ENCODE measurements at places on chromosomes 4 and X. TPM values are rescaled to one million over a fixed set of nuclear protein-coding genes. Genes with fewer than 3 reads are reported as not detected.
A peak's percentile ranks its signal among the peaks of the same experiment; 100 is the strongest.

The CCDC149 gene
- 5.3 TPM for total RNA-seq

The SORBS2 gene
- total RNA-seq = 0.34 TPM

The RADX gene
- 8.0 TPM for total RNA-seq

The SUPT20HL1 gene
- total RNA-seq = not detected

The DACH2 gene
- total RNA-seq = not detected

GRCh38 chr4:169047956-169048355 lies 37.9 kb upstream of the CBR4 start:
- no peak for DNase-seq
- no peak overlapping the region for H3K27ac ChIP-seq
- H3K36me3 ChIP-seq = no peaks in the 10 kb centered on the region

DNA sequence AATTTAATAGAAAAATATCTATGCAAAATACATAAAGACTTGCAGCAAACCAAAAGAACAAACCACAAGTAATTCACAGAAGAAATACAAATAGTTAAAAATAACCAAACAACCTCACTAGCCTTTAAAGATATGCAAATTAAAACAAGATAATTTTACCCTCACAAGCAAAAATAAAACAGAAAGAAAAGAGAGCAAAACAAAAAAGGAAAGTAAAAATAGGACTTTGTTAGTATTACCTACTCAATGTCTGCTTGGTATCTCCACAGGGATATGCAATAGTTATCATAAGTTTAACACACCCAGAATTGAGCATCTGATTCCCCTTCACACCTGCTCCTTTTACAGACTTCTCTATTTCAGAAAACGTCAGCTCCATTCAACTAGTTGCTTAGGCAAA lies 737.5 kb upstream of the MAGEB2 start:
- no peak overlapping the region for H3K27ac ChIP-seq
- H3K36me3 ChIP-seq = no peaks in the 10 kb centered on the region
- H3K4me3 ChIP-seq = no peak overlapping the region
- no peak for DNase-seq
- H3K27me3 ChIP-seq = no peaks in the 10 kb centered on the region

DNA sequence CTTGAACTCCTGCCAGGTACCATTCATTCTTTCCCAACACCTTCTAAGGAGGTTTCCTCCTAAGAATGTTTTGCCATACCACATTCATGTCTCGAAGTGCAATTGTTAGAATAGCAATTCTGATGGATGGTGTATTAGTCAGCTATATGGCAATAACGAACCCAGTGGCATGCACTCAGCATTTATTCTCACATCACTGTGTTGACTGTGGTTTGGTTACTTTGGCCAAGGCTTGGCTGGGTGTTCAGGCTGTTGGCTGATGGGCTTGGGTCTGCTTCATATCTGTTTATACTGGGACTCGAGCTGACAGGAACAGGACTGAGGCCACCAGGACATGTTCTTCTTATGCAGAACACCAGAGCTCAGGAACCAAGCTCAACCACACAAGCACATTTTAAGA lies 31.7 kb downstream of the PSAPL1 start:
- no peak for DNase-seq
- no peak overlapping the region for H3K4me3 ChIP-seq
- H3K36me3 ChIP-seq = no peaks in the 10 kb centered on the region
- peaks cover 15% of the 10 kb centered on the region for H3K27me3 ChIP-seq
- peak overlapping the region; percentile 6 for H3K27ac ChIP-seq

DNA sequence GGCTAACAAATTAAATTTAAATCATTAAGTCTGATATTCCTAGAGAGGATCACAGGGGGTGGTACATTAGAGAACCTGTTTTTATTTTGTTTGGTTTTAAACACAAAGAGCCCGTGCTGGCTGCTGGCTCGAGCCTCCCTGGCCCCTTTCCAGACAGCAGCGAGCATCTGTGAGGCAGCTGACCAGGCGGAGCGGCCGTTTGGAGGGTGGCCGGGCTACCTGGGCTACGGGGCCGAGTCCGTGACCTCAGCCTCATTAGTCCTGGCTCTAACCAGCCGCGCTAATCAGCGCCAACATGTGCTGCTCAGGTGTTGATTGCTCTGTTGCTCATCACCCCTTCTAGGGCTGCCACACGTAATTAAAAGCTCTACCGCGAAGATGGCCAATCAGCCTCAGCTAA lies 35.3 kb downstream of the DCTD start:
- H3K4me1 ChIP-seq = no peaks in the 10 kb centered on the region
- H3K4me3 ChIP-seq = no peak overlapping the region
- no peak for DNase-seq
- no peak overlapping the region for H3K27ac ChIP-seq
- peaks cover 37% of the 10 kb centered on the region for H3K36me3 ChIP-seq

DNA sequence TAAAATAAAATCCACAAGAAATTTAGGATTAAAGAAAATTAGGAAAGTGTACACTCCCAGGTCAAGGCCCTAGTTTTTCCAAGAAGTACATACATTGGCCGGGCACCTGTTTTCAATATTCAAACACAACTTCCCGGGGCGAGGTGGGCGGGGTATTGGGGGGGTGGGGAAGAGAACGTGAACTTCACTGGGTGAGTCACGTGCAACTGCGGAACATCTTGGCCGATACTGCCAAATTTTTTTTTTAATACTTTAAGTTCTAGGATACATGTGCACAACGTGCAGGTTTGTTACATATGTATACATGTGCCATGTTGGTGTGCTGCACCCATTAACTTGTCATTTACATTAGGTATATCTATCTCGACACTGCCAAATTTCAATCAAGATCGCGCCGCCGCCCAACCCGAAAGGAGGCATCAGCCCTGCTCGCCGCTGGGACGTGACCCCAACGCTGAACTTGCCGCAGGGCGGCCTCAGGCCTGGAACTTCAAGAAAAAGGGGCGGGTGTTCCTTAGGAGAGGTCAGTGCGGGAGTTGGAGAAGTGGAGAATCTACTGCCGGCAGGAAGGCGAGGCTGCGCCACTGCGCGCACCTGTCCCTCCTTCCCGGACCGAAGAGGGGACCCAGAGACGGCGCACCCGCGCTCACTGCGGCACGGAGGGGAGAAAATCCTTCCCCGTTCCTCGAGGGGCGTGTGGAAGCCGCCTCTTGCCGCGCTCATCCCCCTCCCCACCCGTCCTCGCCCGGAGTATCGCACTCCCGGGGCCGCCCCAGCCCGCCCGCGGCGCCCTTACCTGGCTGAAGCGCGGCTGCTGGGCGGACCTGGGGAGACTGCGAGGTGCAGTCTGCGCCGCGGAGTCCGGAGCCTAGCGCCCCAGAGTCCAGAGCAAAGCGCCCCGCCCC lies at the start of gene TEC:
TEC (minus strand) TSS at position 883 of the 905 bp plus-strand sequence. CDS start 41,224 bp downstream, outside the sequence.
- peaks cover 25% of the 10 kb centered on the region for H3K4me1 ChIP-seq
- H3K36me3 ChIP-seq = no peaks in the 10 kb centered on the region
- peak within 1 kb of the TSS; percentile 93 for H3K27ac ChIP-seq
- H3K27me3 ChIP-seq = no peaks in the 10 kb centered on the region

DNA sequence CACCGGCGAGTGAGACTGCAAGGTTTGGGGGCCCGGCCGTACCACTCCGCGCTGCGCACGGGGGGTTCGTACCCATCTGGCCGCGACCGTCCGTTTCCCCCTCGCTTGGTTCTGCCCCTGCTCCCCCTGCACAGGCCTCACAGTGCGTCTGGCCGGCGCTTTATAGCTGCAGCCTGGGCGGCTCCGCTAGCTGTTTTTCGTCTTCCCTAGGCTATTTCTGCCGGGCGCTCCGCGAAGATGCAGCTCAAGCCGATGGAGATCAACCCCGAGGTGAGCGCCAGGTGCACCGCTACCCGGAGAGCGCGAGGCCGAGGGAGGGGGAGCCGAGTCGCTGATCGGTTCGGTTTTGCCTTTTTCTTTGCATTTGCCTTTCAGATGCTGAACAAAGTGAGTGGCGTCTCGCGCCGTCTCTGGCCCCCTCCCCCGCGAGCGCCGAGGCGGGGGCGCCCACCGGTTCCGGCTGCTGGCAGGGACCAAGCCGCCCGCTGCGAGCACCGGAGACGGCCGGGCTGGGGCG lies at the start of gene UCHL1:
UCHL1 (plus strand) TSS at position 189 of the 517 bp plus-strand sequence; CDS start at position 238, 49 bp downstream.
- no peak for DNase-seq
- no peak within 1 kb of the TSS for H3K4me3 ChIP-seq
- H3K27me3 ChIP-seq = no peaks in the 10 kb centered on the region
- H3K27ac ChIP-seq = no peak within 1 kb of the TSS

DNA sequence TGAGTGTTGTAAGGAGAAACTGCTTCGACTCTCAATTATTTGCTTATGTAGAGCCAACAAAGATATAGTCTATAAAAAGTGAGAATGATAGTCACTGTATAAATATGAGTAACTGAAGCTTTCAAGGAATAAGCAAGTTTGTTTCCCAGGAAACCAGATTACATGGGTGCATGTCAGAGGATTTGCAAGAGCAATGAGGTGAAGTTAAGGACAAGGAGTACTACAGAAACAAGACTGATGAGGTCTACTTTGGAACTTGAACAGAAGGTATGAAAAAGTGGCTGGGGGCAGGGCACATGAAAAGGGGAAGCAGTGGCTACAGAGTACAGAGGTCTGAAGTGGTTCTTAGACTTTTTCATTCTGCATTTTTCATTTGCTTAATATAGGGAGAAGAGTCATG lies 321.0 kb upstream of the CXXC4 start:
- H3K36me3 ChIP-seq = no peaks in the 10 kb centered on the region
- no peak for DNase-seq
- H3K27ac ChIP-seq = no peak overlapping the region
- no peaks in the 10 kb centered on the region for H3K27me3 ChIP-seq
- H3K4me1 ChIP-seq = no peaks in the 10 kb centered on the region
- H3K4me3 ChIP-seq = no peak overlapping the region

GRCh38 chrX:149467920-149468319 lies 37.2 kb downstream of the IDS start:
- no peaks in the 10 kb centered on the region for H3K27me3 ChIP-seq
- no peaks in the 10 kb centered on the region for H3K4me1 ChIP-seq
- no peak overlapping the region for H3K4me3 ChIP-seq
- DNase-seq = no peak
- no peaks in the 10 kb centered on the region for H3K36me3 ChIP-seq

DNA sequence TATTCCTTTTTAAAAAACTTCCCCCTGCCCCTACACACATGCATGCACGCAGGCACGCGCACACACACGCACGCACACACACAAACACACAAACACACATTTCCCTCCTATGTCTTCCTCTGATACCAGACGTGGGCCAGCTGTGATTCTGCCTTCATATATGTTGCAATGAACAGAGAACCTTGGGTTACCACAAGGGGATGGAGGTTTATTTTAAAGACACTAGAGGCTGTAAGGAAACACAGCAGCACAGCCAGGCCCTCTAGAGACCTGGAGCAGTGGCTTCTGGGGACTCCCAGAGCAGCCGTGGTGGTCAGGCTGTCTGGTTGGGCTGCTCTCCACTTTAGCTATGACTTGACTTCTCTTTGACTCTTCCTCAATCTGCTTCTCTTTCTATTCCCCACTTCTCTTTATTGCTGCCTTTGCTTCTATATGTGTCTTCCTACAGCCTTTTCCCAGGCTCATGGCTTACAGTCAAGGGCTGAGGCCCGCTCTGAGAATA lies 3.2 kb upstream of the TLR10 start:
- no peak for DNase-seq
- no peaks in the 10 kb centered on the region for H3K27me3 ChIP-seq
- no peaks in the 10 kb centered on the region for H3K36me3 ChIP-seq

All from HCT116 (cell line).